ENCODE measurements at places on chromosomes 2 and 18. TPM values are rescaled to one million over a fixed set of nuclear protein-coding genes. Genes with fewer than 3 reads are reported as not detected.
A peak's percentile ranks its signal among the peaks of the same experiment; 100 is the strongest.

Gene PTPRN
- 6.3 TPM for total RNA-seq

- H3K27me3 ChIP-seq, result peaks cover 15% of the 10 kb centered on the region
- no peaks in the 10 kb centered on the region for H3K4me1 ChIP-seq
- no peaks in the 10 kb centered on the region for H3K36me3 ChIP-seq
- ATAC-seq, result no peak
- no peak overlapping the region for H3K4me3 ChIP-seq
These were observed 417.0 kb downstream of the SLC4A3 start for GRCh38 chr2:220044383-220044782.

DNA sequence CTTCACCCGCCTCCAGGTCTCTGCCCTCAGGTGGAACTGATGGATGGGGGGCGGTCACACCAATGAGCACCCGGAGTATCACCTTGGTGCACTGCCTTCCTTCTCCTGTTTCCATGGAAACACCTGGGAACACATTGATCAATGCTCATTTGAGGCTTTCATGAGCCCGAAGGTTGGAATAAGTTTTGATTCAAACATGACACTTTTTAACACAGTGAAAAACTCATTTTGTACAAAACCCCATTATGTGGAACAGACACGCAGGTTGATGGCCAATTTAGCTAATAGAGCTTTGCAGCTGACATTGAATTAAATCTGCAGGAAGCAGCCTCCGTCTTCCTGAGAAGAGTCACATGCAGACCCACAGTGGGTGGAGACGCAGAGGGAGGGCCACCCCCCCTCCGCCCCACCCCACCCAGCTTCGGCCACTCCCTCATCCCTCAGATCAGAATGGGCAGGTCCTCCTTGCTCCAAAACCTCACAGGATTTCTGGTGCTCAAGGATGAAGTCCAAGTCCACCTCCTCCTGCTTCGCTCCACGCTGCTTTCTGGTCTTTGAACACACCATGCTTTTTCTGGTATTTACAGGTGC lies 96.0 kb upstream of the MYCN start:
- ATAC-seq, result no peak
- H3K36me3 ChIP-seq, result no peaks in the 10 kb centered on the region
- H3K27me3 ChIP-seq, result no peaks in the 10 kb centered on the region
- H3K4me1 ChIP-seq, result no peaks in the 10 kb centered on the region
- no peak overlapping the region for H3K4me3 ChIP-seq
- H3K27ac ChIP-seq, result no peak overlapping the region

DNA sequence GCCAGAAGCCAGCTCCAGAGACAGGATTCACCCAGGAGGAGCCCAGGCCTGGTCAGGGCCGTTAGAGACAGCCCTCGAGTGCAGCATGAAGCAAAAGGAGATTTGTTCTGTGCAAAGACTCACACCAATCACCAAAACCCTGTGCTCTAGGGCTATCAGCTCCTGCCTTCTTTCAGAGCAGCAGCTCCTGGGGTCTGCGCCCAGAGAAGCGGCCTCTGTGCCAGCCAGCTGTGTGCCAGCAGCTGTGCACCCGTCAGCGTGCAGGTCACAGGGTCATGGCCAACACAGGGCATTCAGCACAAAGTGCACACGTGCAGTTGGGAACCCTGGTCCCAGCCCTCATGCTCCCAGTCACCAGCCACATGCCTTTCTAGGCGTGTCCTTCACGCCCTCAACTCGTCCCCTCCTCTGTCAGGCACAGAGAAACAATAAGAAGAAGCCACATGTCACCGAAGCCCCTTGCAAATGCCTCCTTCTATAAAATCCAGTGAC lies 49.3 kb downstream of the ZNF516 start:
- peaks cover 26% of the 10 kb centered on the region for H3K4me1 ChIP-seq
- H3K27ac ChIP-seq, result no peak overlapping the region
- peaks cover 3% of the 10 kb centered on the region for H3K36me3 ChIP-seq
- ATAC-seq, result no peak

Gene ALPI
- total RNA-seq, result not detected

Gene GALNT3
- 10.8 TPM for total RNA-seq

GRCh38 chr2:145551686-145552085 lies 1031.8 kb upstream of the ZEB2 start:
- no peaks in the 10 kb centered on the region for H3K27me3 ChIP-seq
- no peak for ATAC-seq
- no peaks in the 10 kb centered on the region for H3K36me3 ChIP-seq
- H3K4me3 ChIP-seq, result no peak overlapping the region

- peaks cover 3% of the 10 kb centered on the region for H3K4me1 ChIP-seq
- no peak overlapping the region for H3K4me3 ChIP-seq
- H3K36me3 ChIP-seq, result peaks cover 43% of the 10 kb centered on the region
- ATAC-seq, result no peak
- no peak overlapping the region for H3K27ac ChIP-seq
These were observed 228.5 kb downstream of the RTP5 start for GRCh38 chr2:242098034-242098433.

DNA sequence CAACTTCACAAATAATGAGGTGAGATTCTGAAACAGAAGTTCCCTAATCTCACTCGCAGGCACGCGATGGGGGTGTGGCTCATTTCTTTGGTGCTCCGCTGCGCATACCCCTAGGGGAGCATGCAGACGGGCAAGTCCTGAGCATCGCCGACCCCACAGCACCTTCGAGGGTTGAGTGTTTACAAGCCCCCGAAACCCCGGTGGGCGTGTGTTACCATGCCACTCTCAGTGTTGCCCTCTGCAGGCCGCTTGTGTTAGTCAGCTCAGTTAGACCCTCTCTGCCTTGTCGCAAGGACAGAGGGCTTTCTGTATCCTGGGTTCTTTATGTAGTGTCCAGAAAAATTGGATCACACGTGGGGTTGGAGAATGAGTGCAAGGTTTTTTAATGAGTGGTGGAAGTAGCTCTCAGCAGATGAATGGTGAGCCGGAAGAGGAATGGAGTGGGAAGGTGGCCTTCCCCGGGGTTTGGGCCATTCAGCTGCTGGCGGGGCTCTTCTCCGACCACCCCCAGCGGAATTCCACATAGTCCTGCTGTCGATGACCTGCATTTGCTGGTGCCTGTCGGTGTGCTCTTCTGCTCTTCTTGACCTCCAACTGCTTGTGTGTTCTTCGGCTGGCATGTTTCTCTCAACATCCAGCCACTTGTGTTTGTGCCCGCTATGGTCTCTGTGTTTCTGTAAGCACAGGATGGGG lies 191.3 kb downstream of the RPRM start:
- no peak overlapping the region for H3K27ac ChIP-seq
- H3K4me3 ChIP-seq, result no peak overlapping the region
- ATAC-seq, result no peak
- no peaks in the 10 kb centered on the region for H3K36me3 ChIP-seq
- peaks cover 7% of the 10 kb centered on the region for H3K27me3 ChIP-seq

- peaks cover 8% of the 10 kb centered on the region for H3K36me3 ChIP-seq
- ATAC-seq, result peak; percentile 77
- H3K27ac ChIP-seq, result no peak overlapping the region
- no peak overlapping the region for H3K4me3 ChIP-seq
These were observed 97.7 kb upstream of the SMAD7 start for GRCh38 chr18:49048396-49049020.

Gene LOXHD1
- total RNA-seq, result not detected

DNA sequence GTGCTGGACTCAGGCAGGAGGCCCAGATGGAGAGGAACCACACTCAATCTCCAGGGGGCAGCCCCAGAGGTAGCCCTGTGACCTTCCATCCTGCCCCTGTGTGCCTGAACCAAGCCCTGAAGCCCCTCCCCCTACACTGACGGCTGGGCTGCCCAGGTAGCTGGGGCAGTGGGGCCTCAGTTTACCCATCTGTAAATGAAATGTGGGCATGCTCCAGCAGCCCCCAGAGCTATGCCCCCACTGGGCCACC lies 15.8 kb downstream of the CROCC2 start:
- no peak overlapping the region for H3K4me3 ChIP-seq
- H3K27ac ChIP-seq, result no peak overlapping the region
- ATAC-seq, result no peak
- no peaks in the 10 kb centered on the region for H3K36me3 ChIP-seq
- no peaks in the 10 kb centered on the region for H3K4me1 ChIP-seq
- peaks cover 2% of the 10 kb centered on the region for H3K27me3 ChIP-seq

Gene REG1B
- total RNA-seq, result not detected

- no peaks in the 10 kb centered on the region for H3K27me3 ChIP-seq
- no peak for ATAC-seq
- peaks cover 49% of the 10 kb centered on the region for H3K36me3 ChIP-seq
- no peak overlapping the region for H3K27ac ChIP-seq
These were observed 35.1 kb downstream of the KCNJ13 start for GRCh38 chr2:232741294-232741693.

Gene TWIST2
- not detected for total RNA-seq

DNA sequence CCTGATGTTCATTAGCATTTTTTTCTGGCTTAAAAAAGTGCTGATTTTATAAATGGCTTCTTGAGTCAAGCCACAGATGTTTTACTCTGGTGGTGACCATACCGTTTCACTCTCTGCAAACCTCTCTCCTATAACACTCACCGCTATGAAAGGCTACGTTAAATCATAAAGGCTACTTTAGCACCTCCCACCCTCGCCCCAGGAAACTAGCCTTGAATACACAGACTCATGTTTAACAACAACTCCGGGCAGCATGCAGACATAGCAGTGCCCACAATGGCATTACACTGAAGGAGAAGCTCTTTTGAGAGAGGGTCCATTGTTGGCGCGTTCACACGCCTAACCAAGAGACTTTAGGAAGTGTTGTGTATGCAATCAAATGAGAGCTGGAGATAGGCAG lies 5.6 kb downstream of the MYT1L start:
- no peaks in the 10 kb centered on the region for H3K36me3 ChIP-seq
- peaks cover 3% of the 10 kb centered on the region for H3K27me3 ChIP-seq
- no peak overlapping the region for H3K4me3 ChIP-seq
- no peak for ATAC-seq
- H3K27ac ChIP-seq, result no peak overlapping the region
- H3K4me1 ChIP-seq, result no peaks in the 10 kb centered on the region

Gene CHRNG
- total RNA-seq, result not detected

DNA sequence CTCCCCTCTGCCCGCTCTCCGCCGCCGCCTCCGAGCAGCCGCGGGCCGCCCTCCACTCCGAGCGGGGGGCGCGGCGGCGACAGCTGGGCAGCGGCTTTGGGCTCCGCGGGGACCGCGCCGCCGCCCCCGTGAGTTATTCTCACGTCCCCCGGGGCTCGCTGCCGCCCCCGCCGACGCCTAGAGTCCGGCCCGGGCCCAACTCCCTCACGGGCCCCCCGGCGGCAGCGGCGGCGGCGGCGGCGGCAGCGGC lies 645 bp downstream of the MIB1 start:
- peaks cover 27% of the 10 kb centered on the region for H3K36me3 ChIP-seq
- no peaks in the 10 kb centered on the region for H3K27me3 ChIP-seq
- ATAC-seq, result no peak
- no peak overlapping the region for H3K27ac ChIP-seq
- H3K4me1 ChIP-seq, result peaks cover 30% of the 10 kb centered on the region

DNA sequence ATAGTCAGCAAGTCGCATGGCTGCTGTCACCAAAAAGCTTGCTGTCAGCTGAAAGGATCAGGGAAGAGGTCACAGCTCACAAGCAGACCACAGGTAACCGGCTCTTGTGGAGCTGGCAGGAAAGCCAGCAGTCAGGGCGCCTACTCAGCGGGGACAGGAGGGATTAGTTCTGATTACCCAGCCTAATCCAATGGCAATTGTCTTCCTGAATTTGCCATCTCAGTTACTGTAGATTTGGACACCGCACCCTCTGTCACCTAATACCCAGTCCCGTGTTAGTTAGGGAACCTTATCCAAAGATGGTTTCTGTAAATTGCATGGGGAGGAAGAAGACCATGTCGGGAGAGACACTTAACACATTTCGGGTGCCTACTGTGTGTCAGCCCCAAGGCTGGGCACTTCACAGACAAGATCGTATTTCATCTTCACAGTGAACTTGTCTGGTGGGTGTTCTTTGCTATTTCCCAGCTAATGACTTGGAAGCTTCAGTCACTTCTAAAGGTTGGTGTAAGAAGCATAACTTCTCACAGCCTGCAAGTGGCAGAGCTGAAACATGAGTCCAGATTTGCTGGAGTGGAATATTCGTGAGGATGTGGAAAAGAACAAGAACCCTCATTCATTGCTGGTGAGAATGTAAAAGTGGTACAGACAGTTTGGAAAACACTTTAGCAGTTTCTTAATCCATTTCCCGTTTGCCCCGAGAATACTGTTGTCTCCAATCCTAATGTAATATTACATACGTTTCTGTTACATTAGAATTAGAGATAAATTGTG lies 9.9 kb downstream of the ALPK2 start:
- no peaks in the 10 kb centered on the region for H3K36me3 ChIP-seq
- no peaks in the 10 kb centered on the region for H3K27me3 ChIP-seq
- peaks cover 24% of the 10 kb centered on the region for H3K4me1 ChIP-seq
- ATAC-seq, result no peak
- no peak overlapping the region for H3K4me3 ChIP-seq
- no peak overlapping the region for H3K27ac ChIP-seq

- no peak for ATAC-seq
- no peaks in the 10 kb centered on the region for H3K36me3 ChIP-seq
- no peak overlapping the region for H3K4me3 ChIP-seq
- peaks cover 4% of the 10 kb centered on the region for H3K4me1 ChIP-seq
- H3K27ac ChIP-seq, result no peak overlapping the region
- H3K27me3 ChIP-seq, result peaks cover 3% of the 10 kb centered on the region
These were observed 47.2 kb downstream of the EML6 start for GRCh38 chr2:54770676-54771075.

Gene ELOA2
- total RNA-seq, result not detected

Gene GCKR
- total RNA-seq, result not detected

GRCh38 chr2:39023649-39024048 lies 97.2 kb downstream of the SOS1 start:
- peaks cover 81% of the 10 kb centered on the region for H3K36me3 ChIP-seq
- no peaks in the 10 kb centered on the region for H3K27me3 ChIP-seq
- no peak for ATAC-seq
- no peaks in the 10 kb centered on the region for H3K4me1 ChIP-seq
- H3K27ac ChIP-seq, result no peak overlapping the region
- no peak overlapping the region for H3K4me3 ChIP-seq

DNA sequence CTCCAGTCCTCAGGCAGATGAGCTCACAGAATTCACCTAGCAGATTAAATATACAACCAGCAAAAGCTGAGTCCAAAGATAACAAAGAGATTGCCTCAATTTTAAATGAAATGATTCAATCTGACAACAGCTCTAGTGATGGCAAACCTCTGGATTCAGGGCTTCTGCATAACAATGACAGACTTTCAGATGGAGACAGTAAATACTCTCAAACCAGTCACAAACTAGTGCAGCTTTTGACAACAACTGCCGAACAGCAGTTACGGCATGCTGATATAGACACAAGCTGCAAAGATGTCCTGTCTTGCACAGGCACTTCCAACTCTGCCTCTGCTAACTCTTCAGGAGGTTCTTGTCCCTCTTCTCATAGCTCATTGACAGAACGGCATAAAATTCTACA lies 86.0 kb downstream of the PTRHD1 start:
- peaks cover 72% of the 10 kb centered on the region for H3K36me3 ChIP-seq
- H3K4me3 ChIP-seq, result no peak overlapping the region
- no peak for ATAC-seq
